Stimulated activated CD4-positive, alpha-beta T cell treated with anti-CD3 and anti-CD28 coated beads, Interleukin-4, amount 100 ng/mL, for 1 hour (primary cell): ENCODE measurements at places on chromosomes 7 and 10.

DNA sequence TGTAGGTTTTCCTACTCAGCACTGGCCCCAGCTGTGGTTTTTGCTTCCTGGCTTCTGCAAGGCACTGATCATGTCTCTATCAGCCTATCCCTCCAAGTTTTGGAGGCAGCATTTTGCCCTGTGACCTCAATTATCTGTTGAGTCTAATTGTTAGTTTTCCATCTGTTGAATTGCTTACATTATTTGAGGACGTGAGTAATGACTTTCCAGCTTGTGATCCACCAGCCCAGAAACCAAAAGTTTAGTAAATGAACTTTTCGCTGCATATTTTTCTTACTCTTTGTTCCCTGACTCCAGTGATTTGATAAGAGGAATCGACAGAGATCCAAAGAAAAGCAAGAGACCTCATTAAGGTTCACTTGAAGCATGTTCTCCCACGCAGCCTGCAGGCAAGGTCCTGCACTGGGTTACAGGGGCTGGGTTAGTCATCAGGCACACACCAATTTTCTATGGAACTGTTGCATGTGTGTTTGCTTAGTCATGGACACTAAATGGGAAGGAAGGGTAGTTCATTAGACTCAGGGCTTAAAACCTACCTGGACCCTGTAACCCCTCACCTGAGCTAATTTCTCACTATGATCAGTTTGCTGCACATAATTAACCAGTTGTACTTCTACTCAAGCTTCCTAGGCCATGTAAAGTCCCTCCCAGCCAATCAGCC is 57.2 kb downstream of the AKR1E2 start:
- no peak for DNase-seq

- no peak for DNase-seq
These were observed 363.4 kb downstream of the KCNMA1 start for GRCh38 chr10:77274046-77274795.

- no peak for DNase-seq
These were observed 250.9 kb upstream of the TMEM72 start for GRCh38 chr10:44660271-44660670.

DNA sequence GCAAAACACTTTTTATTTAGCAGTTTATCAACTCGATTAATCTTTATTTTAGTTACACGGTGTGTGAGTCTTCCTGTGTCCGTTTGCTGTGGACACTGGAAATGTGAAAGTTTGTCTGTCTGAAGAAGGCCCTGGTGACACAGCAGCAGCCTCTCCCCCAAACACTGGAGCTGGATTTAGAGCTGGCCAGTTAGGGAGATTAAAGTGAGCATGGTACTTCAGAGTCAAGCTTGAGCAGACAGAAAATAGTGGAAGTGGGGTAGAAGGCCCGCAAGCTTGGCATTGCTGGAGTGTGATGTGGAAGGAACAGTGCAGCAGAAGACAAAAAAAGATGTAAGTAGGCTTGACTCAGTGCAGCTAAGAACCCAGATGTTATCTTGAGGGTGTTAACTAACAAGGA is 85.9 kb downstream of the POM121L12 start:
- no peak for DNase-seq
